SIG-M5 (cell line): ENCODE measurements at places on chromosomes 1 and 21.

- DNase-seq = no peak
Measured at GRCh38 chr1:202249436-202249835, 55.8 kb downstream of the LGR6 start.

DNA sequence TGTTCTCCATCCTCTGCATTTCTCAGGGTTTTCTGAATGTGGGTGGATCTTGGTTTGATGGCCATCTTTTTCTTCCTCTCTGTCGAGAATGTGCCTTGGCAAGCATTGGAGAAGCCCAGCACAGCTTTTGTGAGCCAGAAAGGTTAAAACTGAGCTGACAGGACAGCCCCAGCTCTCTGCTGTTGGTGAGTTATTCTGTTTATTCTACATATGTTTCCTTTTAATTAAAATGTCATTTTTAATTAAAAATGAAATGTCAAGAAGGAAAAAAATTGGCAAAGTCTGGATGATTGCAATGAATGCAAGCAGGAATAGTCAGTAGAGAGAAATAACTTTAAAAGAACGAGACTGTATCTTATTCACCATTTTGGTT is 325.8 kb downstream of the PTBP2 start:
- no peak for DNase-seq

- no peak for DNase-seq
Measured at GRCh38 chr1:159056069-159056698, 20.4 kb downstream of the AIM2 start.

DNA sequence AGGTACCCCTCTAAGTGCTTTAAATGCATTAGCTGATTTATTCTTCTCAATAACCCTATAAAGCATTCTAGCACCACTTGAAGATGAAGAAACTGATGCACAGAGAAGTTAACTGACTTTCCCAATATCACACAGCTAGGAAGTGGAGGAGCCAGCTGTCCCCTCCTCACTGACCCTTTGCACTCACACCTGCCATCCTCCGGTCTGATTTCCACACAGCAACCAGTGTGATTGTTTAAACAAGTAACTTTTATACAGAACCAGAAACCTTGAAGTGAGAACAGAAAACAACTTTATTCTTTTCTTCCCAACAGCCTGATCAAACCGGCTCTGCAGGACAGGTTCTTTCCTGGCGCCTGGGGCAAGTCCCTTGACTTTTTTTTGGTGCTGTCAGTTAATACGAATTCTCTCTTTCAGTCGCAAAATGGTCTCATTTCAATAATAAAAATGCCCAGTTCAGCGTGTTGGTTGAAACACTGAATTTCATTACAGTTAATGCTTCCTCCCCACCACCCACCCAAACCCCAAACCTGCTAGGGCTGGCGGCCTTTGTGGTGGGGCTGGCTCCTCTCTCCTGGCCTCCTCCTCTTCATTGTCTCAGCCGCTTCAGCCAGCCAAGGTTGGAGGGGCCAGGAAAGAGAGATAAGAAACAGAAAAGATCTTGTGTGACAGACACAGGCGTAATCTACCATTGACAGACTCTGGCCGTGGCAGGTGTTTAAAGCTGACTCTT is 26.4 kb upstream of the EEIG2 start:
- DNase-seq = no peak
